ENCODE measurements at places on chromosomes 12 and 14.

DNA sequence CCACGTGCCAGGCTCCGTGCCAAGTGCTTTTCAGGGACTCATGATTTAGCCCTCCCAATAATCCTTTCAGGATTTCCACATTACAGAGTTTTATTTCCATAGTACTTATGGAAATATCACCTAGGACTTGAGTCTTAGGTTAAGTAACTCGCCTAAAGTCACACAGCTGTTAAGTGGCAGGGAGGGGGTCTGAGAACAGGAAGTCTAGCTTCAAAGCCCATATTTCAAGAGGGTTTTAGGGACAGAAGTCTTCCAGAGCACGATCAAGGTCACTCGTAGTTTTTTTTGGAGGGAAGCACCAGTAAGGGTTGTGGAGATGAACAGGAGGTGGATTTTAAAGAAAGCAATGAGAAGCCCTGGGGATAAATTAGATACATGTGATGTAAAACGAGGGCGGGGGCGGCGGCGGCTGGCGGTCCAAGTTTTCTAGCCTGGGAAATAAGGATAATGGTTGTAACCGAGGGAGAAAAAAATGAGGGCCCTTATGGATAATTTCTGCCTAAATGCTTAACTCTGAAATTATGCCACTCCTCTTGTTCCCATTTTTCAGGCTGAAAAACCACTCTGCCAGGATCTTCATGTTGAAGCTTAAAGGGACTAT lies 192.6 kb upstream of the FOXN3 start:
- DNase-seq: no peak

DNA sequence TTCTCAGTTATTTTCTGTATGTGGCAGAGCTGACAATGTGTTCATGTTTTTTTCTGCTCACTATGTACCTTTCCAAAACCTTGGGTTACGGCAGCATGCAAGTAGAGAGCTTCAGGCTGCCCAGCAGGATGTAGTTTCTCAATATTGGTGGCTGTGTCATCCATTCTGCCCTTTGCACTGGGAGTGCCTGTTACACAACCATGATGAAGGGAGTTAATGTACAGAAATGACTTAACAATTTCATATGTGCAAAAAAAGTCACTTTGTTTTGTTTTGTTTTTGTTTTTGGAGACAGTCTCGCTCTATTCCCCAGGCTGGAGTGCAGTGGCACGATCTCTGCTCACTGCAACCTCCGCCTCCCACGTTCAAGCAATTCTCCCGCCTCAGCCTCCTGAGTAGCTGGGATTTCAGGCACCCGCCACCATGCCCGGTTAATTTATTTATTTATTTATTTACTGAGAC lies 6.1 kb upstream of the CNIH1 start:
- DNase-seq: no peak

DNA sequence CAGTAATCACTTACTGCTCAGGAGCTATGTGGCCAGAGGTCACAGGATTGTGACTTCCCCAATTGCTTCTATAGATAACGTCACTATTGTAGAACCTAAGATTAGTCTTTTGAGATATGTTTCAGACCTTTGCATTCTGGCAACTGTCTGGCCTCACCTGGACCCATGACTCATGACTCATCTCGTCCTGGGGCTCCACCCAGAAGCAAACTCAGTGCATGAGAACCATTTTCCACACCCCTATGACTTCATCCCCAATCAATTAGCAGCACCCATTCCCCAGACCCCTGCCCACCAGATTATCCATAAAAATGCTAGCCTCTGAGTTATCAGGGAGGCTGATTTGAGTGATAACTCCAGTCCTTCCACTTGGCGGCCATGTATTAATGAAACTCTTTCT lies 186.9 kb downstream of the EMP1 start:
- DNase-seq: no peak

- no peak for DNase-seq
Observed at GRCh38 chr12:27865421-27865820, 85.4 kb upstream of the MANSC4 start.

DNA sequence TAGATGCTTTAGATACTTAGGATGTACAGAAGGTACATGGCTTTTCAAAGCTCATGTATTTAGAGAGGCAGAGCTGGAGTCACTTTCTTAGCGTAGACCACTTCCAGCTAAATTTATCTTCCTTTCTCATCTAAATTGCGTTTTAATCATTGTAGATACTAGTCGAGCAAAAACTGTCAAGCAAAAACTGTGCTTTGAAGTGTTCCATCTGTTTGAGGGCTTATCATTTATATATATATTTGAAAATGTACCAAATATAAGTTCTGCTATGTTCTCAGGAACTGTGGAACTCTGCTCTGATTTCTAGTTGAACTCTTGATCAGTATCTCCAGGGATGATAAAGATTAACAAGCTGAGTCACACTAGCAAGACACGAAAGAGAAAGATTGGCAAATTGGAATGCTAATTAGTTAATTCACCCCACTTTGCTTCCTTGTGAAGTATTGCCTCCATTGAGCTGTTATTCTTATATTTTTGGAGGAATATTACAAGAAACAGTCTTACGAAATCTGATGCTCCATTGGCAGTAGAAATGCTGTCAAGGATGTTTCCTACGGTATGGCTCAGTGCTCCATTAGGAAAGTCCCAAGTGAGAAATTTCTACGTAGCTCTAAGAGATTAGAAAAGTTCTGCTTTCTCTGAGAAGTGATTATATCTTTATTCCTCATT lies 310.7 kb downstream of the AEBP2 start:
- no peak for DNase-seq

DNA sequence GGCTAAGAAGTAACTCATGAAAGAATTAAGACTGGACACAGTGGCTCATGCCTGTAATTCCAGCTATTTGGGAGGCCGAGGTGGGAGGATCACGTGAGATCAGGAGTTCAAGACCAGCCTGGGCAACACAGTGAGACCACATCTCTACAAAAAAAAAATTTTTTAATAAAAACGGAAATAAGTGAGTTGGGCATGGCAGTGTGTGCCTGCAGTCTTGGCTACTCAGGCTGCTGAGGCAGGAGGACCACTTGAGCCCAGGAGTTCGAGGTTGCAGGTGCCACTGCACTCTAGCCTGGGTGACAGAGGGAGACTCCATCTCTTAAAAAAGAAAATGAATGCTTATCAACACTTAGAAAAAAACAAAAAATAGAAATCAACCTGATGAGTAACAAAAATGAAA lies 117.7 kb downstream of the CALM1 start:
- no peak for DNase-seq

DNA sequence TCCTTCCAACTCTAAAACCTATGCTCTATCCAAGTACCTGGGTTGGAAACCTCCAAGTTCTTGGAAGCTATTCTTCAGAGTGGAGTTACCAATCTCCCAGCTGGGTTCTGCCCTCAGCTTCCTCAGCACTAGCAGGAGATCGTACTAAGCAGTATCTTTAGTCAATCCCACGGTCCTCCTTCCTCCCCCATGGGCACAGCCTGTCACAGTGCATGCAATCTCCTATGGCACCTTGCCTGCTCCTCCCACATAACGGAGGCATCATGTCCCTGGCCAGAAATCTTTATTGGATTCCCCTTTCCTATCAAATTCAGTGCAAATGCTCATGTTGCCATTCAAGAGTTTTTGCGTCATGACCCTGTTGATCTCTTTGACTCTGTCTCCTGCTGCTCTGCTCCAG lies 5.4 kb upstream of the LPAR5 start:
- no peak for DNase-seq

DNA sequence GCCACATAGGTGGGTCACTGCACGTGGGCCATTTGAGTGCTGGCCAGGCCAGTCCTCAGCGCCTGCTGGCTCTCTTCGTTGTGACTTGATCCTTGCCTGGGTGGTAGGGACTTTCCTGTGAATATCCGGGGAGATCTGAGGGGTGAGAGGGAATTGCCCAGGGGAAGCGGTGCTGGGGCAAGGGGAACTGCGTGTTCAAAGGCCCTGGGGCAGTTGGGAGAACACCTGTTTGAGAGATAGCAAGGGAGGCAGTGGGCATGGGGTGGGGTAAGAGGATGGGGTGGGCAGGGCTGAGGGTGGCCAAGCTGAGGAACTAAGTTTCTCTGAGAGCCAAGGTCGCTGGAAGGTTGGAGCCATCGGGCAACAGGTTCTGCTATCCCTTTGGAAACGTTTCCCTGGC lies 25.0 kb downstream of the SETD1B start:
- no peak for DNase-seq

DNA sequence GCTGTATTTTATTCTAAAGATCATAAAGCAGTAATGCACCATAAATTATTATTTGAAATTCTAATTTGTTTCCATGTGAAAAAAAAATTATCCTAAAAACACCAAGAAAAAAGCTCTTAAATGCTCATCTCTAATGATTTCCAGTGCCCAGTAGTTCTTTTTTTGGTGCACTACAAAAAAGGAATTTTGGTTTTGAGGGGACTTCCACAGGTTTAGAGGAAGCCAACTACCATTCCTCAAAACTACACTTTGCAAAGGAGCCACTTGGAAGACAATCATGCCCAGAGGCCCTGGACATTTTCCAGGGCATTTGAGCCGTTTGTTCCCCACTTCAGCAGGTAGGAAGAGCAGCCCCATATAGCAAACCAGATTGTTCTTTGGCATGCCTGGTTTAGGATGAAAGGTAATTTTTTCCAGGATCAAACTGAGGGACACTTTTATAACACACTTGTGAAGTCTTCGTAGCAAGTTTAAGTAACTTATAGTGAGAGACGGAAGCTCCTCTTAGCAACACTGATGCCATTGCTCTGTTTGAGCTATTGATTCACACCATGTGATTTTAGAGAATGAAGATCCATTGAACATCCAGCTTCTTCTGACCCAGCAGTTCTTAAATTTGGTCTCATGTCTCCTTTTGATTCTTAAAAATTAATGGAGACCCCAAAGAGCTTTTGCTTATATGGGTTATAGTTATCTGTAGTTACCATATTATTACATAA lies 187.9 kb downstream of the ETV6 start:
- no peak for DNase-seq

GRCh38 chr14:84127495-84127894 lies 1402.4 kb upstream of the FLRT2 start:
- no peak for DNase-seq

DNA sequence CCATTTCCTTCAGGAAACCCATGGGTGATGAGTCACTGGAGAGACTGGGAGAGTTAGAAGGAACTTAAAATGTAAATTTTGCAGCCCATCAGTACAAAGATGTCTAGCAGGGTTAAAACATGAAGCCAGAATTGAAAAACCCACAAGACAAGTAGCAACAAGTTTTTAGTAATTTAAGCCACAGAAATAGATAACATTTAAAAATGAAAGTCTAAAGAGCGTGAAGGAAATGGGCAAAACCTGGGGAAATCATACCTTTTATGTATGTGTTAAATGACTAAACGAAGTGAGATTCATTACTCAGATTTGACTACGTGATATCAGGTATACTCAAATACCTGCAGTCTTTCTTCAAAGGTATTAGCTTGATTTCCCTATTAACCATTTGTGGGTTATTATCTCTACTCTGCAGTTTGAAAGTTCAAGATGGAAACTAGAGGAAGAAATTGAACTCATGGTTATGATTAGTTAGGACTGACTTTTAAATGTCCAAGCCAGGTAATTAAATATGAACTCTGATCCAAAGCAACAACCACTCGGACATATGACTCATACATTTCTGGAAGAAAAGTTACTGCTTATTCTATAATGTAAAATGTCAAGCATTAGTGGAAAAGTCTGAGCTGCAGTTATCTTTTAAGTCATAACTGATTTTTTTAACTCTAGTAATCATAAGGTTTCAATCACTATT lies 84.1 kb downstream of the ITPR2 start:
- DNase-seq: no peak

GRCh38 chr12:62484233-62484632 lies 17.6 kb downstream of the MON2 start:
- DNase-seq: no peak

DNA sequence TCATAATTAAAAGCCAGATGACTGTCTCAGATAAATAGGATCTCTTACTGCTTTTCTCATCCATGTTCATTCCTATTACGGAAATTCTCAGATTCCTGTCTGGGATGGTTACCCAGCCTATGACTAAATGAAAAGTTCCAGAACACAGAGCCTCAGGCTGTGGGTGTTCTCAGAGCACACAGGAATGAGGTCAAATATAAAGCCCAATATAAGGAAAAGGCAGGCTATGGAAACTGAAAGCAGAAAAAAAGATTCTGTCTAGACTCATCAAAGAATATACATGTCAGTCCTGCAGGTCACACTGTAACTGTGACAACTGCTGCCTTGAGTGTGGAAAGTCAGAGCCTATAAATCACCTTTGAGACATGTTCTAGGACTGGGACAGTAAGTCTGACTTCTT lies 64.3 kb downstream of the DCAF5 start:
- no peak for DNase-seq

- no peak for DNase-seq
Observed at GRCh38 chr14:51014625-51015024, 70.3 kb upstream of the PYGL start.

- no peak for DNase-seq
Observed at GRCh38 chr14:70189456-70190077, 816 bp upstream of the SLC8A3 start.

DNA sequence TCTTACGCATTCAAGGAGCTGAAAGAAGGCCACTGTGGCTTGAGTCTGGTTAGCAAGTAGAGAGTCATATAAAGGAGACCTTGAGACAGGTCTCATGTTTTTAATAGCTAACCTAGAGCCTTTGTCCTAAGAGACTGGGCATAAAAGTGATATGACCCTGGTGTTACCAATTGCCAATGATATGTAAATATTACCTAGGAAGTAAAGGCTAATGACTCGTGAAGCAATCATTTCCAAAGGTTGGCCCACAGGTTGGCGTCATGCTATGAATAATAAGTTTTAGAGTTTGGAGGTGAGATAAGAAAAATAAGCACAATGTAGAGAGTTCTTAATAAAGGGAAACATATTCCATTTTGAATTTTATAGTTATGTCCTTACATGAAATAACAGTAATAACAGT lies 116.6 kb upstream of the PLEKHA5 start:
- no peak for DNase-seq

- DNase-seq: no peak
Observed at GRCh38 chr12:10385166-10385613, 4.7 kb downstream of the KLRK1 start.

DNA sequence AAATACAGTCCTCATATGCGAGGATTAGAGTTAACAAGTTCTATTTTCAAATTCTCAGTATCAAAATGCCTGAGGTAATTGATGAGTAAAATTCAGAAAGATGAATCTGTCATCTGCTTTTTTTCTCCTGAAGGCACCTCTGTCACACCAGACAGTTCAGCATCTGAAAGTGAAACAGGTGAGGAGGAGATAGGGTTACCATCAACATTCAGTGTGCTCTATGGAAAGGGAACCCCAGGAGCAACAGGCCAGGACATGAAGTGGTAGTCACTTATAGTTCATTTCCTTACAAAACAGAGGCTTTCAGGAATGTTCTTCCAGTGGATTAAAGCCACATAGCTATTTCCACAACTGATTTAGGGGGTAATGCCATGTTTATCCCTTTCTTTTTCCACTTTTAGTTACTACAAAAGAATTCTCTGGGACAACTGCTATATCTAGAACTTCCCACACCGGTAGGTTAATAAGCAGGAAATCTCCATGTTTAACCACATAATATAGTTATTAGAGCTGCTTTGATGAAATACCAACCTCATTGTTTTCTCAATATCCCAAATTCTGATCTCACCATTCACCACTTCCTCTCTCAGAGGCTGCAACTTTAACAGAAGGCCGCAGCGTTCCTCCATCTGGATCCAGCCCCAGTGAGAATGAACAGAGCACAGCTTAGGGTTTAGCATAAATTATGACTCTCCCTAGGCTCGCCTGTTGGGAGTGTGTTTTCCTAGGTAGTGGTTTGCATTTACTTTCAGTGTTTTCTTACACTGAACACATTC lies 177.0 kb upstream of the CNTN1 start:
- DNase-seq: no peak

All from LNCaP clone FGC (cell line).